Hematopoietic multipotent progenitor cell (in vitro differentiated cells): ENCODE measurements at places on chromosomes 4 and X. TPM values are rescaled to one million over a fixed set of nuclear protein-coding genes. Genes with fewer than 3 reads are reported as not detected.
A peak's percentile ranks its signal among the peaks of the same experiment; 100 is the strongest.

- DNase-seq: no peak
Observed at GRCh38 chr4:6360385-6360784, 90.7 kb downstream of the WFS1 start.

The ARHGAP36 gene
- total RNA-seq: under 0.01 TPM

- DNase-seq: no peak
Observed at GRCh38 chrX:16347968-16348670, 180.8 kb downstream of the MAGEB17 start.

The CXCL1 gene
- total RNA-seq: 0.27 TPM

DNA sequence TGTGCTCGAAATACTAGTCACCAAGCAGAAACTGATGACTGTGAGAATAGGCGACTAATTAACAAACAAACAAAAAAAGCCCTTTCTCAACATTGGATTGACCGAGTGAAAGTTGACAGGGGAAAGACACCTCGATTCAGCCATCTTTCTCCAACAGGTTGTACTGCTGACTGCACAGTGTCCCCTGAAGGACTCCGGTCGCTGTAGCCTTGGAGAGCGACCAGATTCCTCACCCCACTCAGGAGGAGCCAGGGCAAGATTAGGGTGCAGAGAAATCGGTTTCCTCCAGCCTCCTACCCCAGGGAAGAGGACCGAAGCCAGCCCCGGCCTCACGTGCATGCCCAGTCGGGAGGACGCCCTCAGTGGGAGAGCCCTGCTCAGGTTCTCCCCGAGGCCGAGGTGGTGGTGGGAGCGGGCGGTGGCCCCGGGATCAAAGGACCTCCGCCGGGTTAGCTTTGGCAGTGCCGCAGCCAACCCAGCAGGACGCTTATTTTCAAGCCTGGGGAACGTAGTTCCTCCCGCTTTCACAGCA is 1.1 kb upstream of the RAP1GDS1 start:
- no peak for DNase-seq

The ADH1B gene
- under 0.01 TPM for total RNA-seq

- no peak for DNase-seq
Observed at GRCh38 chr4:8195841-8196458, 3.1 kb upstream of the SH3TC1 start.

DNA sequence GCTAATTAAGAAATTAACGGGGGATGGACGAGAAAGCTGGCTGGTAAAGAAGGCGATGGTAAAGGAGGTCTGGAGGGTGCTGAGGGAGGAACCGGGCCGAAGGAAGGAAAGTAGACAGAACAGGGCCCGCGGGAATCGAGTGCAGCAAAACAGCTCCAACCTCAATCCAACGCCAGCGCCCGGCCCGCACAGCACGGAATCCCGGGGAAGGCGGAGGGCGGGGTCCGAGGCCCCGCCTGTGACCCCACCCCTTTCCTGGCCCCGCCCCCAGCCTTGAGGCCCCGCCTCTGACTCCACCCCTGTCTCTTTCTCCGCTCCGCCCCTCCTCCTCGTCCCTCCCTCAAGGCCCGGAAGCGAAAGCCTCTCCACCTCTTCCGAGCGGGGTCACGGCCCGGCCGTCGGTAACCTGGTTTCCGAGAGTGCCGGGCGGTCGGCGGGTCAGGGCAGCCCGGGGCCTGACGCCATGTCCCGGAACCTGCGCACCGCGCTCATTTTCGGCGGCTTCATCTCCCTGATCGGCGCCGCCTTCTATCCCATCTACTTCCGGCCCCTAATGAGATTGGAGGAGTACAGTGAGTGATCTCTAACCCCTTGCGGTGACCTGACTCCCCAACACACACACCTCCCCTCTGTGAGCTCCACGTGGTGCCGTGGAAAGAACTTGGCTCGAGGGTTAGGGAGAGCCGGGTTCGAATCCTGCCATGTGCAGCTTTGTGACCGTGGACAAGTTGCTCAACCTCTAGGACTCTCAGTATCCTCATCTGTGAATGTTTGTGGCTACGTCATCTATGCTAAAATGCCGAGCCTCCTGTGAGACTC is at the start of gene SMIM20:
Gene SMIM20 (plus strand): TSS at position 370 of the 819 bp plus-strand sequence. CDS start 94 bp downstream, at position 464.
- DNase-seq: peak; percentile 88

DNA sequence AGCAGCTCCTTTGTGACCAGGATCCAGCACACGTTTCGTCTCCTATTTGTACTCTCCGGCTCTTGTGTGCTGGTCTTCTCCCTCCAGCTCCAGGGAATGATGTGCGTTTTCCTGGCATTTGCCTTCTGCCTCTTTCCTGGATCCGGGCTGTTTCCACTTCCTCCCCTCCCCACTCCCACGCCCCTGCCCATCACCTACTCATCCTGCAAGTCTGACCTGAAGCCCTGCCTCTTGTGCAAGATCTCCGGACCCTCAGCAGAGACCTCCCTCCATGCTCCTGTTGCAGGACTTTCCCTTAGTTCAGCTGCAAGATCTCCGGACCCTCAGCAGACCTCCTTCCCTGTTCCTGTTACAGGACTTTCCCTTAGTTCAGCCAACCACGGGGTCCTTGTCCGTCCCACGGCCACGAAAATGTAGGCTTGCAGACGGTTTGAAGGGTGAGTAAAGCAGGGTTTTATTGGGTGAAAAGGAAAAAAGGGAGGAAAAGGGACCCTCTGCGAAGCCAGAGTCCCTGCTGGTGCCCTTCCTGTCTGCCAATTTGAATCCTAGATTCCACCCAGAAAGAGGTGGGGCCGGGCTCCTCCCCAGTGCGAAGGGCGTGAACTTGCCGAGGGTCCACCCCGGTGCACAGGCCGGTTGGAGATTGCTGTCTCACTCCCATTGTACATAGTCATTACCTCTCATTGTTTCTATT is 74.4 kb upstream of the IRF2 start:
- DNase-seq: no peak

The SHROOM2 gene
- total RNA-seq: under 0.01 TPM

DNA sequence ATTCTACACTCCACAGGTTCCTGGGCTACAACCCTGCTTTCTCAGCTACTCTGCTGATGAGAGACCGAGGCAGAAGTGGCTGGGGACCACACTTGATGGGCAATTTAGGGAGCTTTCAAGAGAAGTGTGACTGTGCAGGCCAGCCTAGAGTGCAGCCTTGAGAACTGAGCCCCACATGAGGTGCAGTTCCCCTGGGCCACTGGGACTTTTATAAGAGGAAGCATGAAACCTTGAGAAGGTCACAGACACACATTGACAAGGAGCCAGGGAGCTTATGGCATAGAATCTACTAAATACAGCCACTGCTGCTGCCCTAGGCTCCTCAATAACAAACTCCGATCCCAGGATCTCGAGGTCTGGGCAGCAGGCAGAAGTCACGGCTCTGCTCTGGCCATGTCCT is 13.1 kb downstream of the C4orf50 start:
- no peak for DNase-seq

The PF4V1 gene
- 1.1 TPM for total RNA-seq
